ENCODE measurements at places on chromosomes 13 and 19.

GRCh38 chr13:103097366-103097928, 31.2 kb upstream of the SLC10A2 start:
- DNase-seq: no peak

DNA sequence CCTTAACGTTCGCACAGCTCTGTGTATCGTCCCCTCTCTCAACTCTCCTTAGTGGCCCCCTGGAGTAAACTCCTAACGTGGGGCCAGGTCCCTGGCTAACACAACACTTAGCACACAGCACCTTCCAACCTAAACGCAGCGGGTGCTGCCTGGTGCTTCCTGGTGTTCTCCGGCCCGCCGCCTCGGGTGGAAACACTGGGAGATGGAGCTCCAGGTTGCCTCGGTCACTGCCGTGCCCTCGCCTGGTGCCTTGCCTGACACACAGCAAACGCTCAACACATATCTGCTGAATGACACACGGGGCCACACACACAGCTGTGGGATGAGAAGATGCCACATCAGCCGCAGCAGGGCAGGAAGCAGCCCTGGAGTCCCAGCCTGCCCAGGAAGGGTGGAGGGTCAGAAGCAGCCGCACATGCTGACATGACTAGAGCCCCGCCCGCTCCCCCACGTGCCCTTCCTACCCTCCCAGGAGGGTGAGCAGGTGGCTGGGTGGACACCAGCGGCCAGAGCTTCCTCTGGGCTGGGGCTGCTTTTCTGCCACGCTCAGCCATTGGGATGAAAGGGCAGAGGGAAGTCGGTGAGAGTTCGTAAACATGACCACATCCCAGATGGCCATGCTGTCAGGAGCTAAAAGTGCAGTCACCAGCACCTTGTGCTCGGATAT, 6.6 kb downstream of the PEPD start:
- DNase-seq: no peak

DNA sequence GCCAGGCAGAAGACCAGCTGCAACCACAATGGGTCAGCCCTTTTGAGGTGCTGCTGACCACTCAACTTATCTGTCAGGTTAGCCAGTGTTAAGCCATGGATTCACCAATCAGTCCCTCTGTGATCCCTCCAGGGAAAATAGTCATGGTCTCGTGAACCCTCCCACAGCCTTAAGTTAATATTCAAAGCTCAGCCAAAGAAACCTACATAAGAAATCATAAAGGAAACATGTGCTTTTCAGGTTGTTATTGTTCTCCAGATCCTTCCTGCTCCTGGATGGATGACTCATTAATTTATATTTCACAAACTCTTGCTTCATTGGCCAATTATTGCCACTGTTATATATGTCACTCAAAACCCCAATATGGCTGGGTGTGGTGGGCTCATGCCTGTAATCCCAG, 161.9 kb downstream of the B3GLCT start:
- DNase-seq: no peak

- no peak for DNase-seq
Measured at GRCh38 chr13:98977568-98978265, at the start of gene DOCK9. Gene DOCK9 (minus strand): TSS chr13:98978064. CDS start chr13:98977909, 155 bp downstream.

- DNase-seq: no peak
Measured at GRCh38 chr19:8143041-8143440, 6.4 kb downstream of the FBN3 start.

GRCh38 chr13:94154367-94154766, 325.1 kb downstream of the DCT start:
- no peak for DNase-seq

GRCh38 chr13:72889495-72889894, 107.6 kb downstream of the PIBF1 start:
- no peak for DNase-seq

GRCh38 chr13:29689548-29689947, 94.1 kb upstream of the SLC7A1 start:
- DNase-seq: no peak

- DNase-seq: no peak
Measured at GRCh38 chr19:40893112-40893511, 11.1 kb upstream of the CYP2A7 start.

DNA sequence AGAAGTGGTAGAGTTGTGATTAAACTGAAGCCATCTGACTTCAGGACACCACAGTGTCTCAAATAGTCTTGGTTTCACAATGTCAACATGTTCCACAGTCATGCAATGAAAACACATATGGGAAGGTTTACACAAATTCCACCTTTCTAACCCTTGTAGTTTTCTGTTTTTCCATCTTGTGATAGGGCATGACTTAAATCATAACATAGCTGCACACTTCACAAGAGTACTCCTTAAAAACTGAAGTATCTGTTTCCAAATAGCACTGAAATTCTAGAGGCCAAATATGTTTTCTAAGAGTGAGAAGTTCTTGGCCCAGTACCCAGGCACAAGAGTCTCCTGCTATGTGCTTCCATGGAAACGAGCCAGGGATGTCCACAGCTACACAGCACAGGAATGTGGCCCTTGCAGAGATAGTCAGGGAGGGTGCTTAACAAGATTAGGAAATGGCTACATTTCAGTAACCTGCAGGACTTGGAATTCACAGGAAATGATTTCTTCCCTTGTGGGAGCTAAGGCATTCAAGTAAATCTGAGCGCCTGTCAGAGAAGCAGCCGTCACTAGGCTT, 269.1 kb downstream of the NDFIP2 start:
- no peak for DNase-seq

- DNase-seq: no peak
Measured at GRCh38 chr13:20389696-20390525, 135.7 kb downstream of the CRYL1 start.

DNA sequence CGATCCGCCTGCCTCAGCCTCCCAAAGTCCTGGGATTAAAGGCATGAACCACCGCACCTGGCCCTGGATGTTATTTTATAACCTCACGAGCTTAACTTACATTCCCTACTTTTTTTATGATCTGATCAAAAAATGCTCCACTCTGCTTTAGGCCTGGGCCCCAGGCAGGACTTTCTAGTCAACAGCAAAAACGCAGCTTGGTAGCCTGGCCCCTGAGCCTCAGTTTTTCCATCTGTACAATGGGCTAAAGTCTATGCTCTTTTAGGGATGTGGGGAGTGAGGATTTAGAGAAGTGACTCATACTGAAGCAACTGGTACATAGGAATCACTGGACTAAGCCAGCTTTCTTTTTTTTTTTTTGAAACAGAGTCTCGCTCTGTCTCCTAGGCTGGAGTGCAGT, 11.9 kb upstream of the PIK3R2 start:
- no peak for DNase-seq

GRCh38 chr13:25401958-25402357, 30.2 kb downstream of the ATP8A2 start:
- no peak for DNase-seq

GRCh38 chr19:46689358-46689757, 27.6 kb downstream of the PRKD2 start:
- no peak for DNase-seq

DNA sequence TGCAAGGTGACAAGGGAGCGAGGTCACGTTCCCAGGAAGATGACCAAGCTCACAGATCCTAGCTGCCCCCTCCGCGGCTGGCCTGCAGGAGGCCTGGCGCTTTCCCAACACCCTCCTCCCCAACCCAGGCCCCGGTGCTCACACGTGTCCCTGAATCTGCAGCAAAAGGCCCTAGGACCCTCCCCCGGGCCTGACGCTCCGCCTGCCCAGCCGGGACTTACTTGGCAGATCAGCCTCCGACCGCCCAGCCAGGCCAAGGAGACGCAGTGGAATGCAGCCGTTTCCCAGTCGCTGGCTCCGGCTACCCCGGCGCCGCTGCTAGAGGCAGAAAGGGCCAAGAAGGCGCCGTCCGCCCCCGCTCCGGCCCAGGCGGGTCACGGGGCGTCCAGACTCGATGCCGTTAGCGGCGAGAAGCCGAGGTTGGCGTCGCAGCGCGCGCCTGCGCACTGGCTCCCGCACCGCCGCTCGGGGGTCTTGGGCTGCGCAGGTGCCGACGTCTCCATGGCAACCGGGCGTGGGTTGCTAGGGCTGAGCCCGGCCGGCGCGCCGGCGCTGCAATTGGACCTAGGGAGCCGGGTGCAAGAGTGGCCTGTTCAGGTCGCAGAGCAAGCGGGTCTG, at the start of gene PNMA8A:
Gene PNMA8A, minus strand, starts transcription at position 448 of the 618 bp plus-strand sequence. CDS start 528 bp downstream, outside the sequence.
- no peak for DNase-seq

DNA sequence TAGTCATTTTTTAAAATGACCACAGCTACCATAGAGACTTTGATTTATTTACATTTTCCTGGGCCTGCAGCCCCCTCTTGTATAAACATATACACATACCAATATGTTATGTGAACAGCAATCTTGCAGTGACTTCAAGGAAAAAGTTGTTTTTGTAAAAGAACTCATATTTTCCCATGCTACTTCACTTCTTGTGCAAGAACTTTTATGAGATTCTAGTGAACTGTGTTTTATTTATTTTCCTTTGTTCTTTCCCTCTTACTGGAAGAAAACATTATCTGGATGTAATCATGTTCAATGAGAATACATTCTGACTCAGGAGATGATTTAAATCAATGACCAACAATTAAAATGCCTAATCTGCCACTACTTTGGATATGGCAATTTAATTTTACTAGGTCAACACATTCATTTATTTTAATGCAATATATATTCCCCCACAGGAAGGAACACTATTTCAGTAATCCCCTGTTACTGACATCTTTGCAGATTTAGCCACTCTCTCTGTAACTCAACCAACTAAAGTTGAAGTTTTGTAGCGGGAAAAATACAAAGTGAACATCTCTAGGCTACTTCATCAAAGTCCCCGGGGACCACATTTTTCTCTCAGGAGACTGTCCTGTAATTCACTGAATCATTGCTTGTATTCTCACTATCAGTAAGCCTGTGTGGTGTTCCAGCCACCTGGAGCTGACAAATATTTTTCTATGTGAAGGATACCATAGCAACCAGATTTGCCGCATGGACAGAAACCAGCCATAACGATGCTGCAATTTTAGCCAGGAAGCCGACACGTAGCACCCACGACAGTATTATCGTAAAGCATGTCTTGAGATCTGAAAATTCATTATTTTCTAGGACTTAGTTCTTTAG, 90.5 kb downstream of the STARD13 start:
- DNase-seq: no peak

- no peak for DNase-seq
Measured at GRCh38 chr13:45711951-45712350, 9.8 kb downstream of the CBY2 start.

GRCh38 chr13:44514278-44514677, 61.9 kb downstream of the TSC22D1 start:
- no peak for DNase-seq

DNA sequence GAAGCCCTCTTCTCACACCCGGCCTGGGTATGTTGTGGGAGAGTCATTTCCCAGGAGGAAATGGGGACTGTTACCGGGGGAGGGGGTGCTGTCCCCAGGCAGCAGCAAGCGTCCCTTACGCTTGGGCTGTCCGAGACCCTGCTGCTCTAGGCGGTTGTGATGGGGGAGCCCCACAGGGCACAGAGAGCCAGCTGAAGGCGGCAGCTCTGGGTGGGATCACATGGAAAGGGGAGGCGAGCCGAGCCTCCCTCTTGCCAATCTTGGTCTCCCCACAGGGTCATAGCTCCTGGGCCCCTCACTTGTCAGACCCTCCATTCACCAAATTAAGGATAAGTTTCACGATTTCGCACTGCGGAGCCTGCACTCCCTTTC, 22.0 kb downstream of the EPN1 start:
- DNase-seq: no peak

- DNase-seq: no peak
Measured at GRCh38 chr13:102724923-102725322, 30.1 kb upstream of the METTL21C start.

GRCh38 chr13:110187641-110188161, 119.3 kb downstream of the COL4A1 start:
- DNase-seq: no peak

DNA sequence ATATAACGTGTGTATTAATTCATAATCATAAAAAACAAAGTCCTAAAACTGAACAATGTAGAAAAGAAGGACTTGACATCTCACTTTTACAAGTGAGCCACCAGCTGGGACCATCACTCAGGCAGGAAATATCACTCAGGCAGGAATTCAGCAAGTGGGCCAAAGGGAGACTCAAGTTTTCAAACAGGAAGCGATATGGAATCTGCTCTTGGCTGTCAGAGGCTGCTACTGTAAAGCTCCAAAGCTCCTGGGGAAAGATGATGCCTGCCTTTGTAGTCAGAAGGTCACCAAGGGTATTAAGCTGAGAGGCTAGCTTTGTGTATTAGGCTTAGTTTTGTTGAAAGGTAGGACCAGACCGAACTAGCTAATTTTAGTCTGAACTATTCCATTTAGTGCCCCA, 5.5 kb upstream of the AKAP11 start:
- no peak for DNase-seq

DNA sequence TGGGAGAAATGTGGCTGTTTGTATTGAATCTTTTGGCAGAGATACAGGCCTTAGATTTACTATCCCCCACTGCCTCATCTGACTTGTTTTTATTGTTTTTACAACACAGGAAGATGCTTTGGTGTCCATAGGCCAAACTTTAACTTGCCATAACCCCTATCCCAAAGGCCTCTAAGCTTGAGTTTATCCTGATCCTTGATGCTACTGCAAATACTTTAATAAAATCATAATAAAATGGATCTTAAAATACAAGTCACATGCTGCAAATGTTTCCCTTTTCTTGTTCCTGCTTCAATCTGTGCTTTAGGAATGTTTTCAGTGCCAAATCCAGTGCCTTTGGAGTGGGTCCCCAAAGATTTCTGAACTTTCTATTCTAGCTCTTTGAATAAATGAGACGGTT, 770.6 kb downstream of the DACH1 start:
- no peak for DNase-seq

GRCh38 chr19:42132030-42132628, at the start of gene POU2F2:
Gene POU2F2 (minus strand): TSS chr19:42132446. CDS start chr19:42132411, 35 bp downstream.
- peak; percentile 83 for DNase-seq

DNA sequence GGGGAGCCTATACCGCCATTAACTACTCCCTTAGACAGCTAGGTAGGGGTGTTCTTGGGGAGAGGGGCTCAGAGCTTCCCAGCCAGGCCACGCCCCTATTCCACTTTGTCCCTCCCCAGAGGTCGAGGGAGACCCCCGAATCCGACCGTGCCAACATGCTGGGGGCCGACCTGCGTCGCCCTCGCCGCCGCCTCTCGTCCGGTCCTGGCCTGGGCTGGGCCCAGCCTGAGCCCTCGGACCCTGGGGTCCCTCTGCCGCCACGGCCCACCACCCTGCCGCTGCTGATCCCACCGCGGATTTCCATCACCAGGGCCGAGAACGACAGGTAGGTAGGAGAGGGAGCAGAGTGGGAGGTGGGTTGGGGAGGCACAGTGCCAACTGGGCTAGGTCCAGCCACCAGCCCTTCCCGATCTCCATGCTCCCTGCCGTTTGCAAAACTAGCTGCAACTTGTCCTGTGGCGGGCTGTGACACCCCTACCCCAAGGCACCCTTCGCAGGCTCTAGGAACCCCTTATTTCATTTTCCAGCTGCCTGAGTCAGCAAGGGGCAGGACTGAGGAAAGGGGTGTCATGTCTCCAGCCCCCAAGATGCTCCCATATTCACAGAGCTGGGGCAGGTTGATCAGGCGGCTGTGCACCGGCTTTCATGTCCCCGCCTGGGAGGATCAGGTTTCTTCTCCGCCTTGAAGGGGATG, 2.6 kb upstream of the PDE4A start:
- no peak for DNase-seq

DNA sequence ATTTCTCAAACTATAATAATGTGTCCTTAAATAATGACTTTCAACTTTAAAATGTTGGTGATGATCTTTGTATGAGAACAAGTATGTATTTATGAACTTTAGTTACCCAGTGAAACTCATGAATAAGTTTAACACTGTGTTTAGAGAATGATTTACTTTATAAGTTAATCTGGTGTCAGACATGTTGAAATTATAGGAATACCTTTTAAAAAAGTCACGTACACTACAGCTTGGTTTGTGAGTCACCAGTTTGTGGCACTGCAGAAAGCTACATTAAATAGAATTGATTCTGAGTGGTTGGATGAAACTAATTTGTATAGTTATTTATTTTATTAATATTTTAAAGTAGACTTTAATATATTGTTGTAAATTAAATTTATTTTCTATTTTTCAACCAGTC, 1366.2 kb upstream of the PCDH20 start:
- DNase-seq: no peak

All from stimulated activated CD8-positive, alpha-beta memory T cell treated with anti-CD3 and anti-CD28 coated beads, Interleukin-4, amount 100 ng/mL, for 1 hour (primary cell).